ENCODE measurements at places on chromosomes 4 and X.

GRCh38 chr4:149690726-149691125, 124.9 kb downstream of the IQCM start:
- no peak for DNase-seq

GRCh38 chr4:125938541-125938940, 623.8 kb downstream of the FAT4 start:
- no peak for DNase-seq

DNA sequence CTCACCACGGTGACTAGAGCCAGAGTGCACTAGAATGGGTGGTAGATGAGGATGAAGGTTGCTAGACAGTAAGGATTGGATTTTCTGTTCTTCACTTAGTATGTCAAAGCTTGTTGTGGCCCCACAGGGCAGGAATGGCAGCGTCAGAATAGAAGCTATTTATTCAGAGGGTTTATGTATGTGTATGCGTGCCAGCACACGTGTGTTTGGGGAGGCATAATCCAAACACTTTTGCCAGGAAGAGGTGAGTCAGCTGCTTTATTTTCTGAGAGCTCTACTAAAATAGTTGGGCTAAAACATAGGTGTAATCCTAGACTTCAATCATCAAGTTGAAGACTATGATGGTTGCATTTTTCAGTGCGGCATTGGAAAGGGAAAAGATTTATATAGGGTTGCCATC, 1.2 kb upstream of the MAGEE2 start:
- no peak for DNase-seq

DNA sequence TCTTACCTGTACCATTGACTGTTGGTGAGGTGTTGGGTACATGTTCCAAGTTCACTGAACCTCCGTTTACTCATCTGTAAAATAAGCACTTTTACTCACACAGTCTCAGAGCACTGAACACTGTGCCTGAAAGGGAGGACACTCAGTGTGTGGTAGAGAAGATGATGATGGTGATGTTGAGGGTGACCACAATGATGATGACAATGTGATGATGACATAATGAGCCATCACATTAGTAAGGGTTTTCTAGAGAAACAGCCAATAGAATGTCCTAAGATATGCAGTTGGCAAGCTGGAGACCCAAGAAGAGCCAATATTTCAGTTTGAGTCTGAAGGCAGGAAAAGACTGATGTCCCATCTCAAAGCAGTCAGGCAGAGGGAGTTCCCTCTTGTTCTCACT, 315.4 kb upstream of the IGFBP7 start:
- DNase-seq: no peak

DNA sequence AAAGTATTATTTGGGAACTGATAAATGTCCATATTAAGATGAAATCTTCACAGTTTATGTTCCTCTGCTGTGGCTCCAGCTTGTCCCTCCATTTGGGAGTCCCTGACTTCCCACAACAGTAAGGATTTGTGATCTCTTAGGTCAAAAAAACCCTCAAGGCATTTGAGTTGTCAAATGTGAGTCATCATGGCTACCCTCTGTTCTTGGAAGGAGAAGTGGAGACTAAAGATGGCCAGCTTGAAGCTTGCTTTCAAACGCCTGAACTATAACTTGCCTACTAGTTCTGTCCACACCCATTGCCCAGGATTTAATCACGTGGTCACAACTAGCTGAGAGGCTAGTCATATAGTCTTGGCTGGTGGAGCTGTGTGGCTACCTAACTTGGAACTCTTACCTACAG, 107.8 kb downstream of the CCNG2 start:
- DNase-seq: no peak

- DNase-seq: no peak
Measured at GRCh38 chr4:79604152-79604551, 196.1 kb upstream of the GK2 start.

- DNase-seq: peak; percentile 35
Measured at GRCh38 chr4:89640620-89641366, 196.2 kb downstream of the SNCA start.

- no peak for DNase-seq
Measured at GRCh38 chr4:125187226-125188176, 127.3 kb upstream of the FAT4 start.

GRCh38 chr4:25925486-25926201, 11.6 kb downstream of the SMIM20 start:
- DNase-seq: peak; percentile 73

GRCh38 chr4:59341506-59341905, 1858.6 kb upstream of the ADGRL3 start:
- no peak for DNase-seq

DNA sequence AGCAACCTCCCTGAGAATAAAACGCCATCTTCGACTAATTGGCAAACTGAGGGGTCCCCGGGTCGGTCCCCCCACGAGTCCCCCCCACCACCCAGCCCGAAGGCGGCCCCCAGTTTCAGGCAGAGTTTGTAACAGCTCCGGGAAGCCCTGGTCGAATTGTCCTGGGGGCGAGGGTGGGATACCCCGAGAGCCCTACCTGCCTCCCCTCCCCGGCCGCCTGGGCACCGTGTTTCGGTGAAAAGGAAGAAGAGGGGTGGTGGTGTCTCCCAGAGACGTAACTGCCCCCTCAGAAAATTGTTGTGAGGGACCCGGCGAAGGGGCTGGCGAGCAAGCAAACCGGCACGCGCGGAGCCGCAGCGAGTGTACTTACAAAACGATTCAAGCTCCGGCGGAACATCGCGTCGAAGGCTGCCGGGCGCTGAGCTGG, 1.2 kb downstream of the ATP11C start:
- no peak for DNase-seq

GRCh38 chr4:94307231-94307871, 35.3 kb downstream of the HPGDS start:
- no peak for DNase-seq

DNA sequence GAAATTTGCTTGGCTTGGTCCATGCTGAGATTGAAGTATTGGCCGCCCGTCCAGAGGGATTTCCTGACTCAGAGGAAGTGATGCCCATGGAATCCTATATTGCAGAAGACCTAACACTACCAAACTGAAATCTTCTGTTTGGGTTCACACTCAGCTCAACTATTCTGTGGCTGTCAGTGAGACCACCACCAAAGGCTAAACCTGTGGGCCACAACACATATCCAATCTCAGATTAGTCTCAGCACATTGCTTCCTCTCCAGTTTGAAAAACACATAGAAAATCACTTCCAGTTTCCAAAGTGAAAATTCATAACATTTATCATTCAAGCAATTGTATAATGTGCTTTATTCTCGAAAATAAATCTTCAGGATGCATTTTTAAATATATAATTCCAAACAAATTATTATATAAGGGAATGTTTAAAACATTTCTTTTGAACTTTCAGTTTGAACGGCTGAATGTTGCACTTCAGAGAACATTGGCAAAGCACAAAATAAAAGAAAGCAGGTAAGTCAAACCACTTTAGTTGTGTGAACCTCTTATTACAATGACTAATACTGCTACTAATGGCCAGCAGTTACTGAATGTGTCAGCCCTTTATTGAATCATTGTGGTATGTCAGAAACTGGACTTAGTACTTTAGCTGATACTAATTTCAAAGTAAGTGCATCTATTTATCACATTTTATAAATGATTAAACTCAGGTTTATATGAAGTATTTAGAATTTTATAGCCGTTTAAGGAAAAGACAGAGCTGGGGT, 37.0 kb downstream of the GUCY1A1 start:
- no peak for DNase-seq

DNA sequence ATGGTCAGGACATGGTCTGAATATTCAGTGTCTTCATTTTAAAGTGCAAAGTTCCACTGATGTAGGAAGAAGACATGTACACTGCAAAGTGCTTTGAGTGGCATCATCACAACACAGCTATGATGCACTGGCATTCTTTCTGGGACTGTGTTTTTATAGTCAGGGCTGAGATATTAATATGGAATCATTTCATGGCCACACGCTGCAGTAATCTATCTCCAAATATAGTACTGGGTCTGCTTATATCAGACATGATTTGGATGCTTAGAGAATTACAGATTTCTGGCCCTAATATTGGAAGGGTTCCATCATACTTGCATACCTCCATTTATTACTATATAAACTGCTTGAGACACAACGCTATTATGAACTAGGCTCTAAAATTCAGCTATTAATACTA, 1170.9 kb downstream of the NLGN4X start:
- DNase-seq: no peak

GRCh38 chr4:18566970-18567799, 545.6 kb upstream of the LCORL start:
- DNase-seq: no peak

DNA sequence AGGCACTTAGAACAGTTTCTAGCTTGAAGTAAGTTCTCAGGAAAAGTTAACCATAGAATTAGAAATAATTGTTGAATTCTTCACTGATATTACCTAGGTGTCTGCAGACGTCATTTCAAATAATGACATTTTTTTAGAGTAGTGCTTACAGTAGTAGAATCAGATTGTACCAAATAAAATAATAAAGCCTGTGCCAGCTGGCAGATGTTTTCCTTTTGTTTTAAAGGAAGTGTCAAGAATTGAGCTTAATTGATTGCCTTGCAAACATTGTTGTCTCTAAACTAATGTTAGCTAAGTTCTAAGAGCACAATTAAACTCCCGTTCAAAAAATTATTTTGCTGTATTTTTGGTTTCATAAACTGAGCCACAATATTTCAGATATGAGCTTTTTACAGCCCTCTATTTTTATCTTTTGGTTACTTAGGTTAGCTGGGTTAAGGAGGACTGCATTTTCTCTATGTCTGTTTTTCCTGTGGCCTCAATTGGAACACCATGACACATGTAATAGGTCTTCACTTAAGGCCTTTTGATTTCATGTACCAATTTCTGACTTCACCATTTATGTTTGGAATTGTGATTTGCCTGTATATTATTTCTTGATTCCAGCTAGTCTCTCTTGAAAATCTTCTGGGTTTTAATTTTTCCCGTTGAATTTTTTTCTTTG, 64.2 kb downstream of the DCUN1D4 start:
- DNase-seq: no peak

- no peak for DNase-seq
Measured at GRCh38 chrX:68942104-68942503, 113.3 kb downstream of the EFNB1 start.

- no peak for DNase-seq
Measured at GRCh38 chr4:102819588-102820365, 7.6 kb downstream of the UBE2D3 start.

DNA sequence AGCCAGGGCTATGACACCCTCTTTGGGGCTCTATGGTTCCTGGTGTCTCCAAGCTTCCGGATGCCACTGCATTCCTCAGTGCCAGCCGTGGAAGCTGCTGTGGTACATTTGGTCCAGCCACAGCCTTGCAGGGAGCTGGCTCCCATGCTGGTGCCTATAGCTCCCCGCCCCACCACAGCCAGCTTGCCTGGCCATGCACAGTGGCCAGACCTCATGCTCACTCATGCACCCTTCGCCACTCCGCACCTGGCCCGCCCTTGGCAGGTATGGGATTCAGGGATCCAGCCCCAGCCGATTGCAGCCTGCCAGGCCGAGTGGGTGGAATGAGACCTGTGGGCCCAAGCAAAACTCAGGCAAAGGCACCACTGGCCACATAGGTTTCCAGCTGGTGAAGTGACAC, 354.8 kb downstream of the GRIA2 start:
- peak; percentile 67 for DNase-seq

- no peak for DNase-seq
Measured at GRCh38 chr4:98530572-98530971, 127.8 kb downstream of the TSPAN5 start.

- no peak for DNase-seq
Measured at GRCh38 chrX:109186939-109187338, 294.9 kb downstream of the GUCY2F start.

DNA sequence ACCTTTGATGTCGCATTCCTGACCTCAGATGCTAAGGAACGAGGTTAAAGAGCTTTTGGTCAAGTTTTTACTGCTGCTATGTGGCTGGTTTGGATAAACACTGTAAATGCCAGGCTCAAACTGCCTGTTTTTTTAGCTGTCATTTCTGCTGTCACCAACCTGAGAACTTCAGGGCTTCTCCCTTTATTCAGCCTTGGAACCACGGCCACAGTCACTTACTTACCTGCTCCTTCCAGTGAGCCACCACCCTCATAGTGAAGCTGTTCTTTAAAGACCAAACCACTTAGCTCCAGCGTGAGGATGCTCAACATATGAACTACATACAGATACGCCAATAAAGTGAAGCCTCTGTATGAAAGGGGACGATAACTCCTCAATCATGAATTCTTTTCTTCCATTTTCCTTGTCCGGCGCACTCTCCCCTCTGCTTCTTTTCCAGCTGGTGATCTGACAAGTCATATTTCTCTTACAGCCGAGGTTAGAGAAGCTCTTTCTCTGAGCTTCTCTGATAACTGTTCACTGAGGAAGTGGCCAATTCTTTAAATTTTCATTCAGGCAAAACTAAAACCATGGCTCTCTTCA, 152.8 kb upstream of the ANK2 start:
- no peak for DNase-seq

DNA sequence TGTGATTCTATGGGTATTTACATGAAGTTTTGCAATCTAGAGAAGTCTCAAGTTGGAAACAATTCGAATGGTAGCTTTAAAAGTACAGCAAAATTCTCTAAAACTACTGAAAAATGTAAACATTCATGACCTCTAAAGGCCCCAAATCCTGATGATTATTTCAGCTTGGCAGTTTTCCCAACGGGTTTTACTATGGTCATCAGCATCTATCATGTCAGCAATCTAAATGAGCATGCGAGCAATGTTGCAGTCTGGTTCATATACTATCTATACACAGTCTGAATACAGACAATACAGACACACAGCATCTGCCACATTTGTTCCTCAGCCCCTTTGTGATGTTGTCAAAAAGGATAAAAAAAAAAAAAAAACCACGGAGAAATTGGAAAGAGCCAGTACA, 790.3 kb upstream of the HTR2C start:
- no peak for DNase-seq

DNA sequence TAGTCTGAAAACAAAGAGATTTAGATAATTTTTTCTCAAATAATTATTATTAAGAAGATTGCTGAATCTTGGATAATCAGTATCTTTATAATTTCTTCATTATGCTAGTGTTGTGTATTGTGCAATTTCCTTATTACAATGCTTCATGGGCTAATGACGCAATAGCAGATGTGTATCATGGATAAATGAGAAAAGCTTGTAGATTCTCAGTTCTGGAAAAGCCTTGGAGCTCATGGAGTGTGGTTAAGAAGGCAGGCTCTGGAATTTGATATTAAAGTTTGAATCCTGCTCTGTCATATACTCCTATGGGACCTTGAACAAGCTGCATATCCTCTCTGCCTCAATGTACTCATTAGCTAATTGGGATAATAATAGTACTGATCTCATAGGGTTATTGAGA, 18.9 kb upstream of the CXCL8 start:
- no peak for DNase-seq

- DNase-seq: peak; percentile 84
Measured at GRCh38 chr4:8182858-8183725, 16.0 kb upstream of the SH3TC1 start.

DNA sequence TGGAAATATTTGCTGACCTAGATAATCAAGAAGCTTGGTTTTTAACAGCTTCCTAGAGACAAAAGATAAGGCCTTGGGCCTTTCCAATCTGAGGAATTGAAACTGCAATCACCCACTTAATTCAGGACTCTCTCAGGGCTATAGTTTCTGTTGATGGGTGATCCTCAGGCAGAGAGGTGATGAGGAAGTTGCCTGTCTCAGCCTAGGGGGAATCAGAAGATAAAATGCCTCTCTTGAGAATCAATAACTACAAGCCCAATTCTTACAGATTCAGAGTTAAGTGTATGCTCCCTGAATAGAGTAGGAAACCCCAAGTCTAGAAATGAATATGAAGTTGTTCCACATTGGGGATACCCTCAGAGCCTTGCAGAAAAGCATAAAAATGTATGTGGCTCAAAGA, 45.5 kb downstream of the NFKB1 start:
- no peak for DNase-seq

- DNase-seq: no peak
Measured at GRCh38 chr4:112519689-112520597, 4.0 kb upstream of the NEUROG2 start.

- DNase-seq: peak; percentile 23
Measured at GRCh38 chr4:57265831-57266582, 155.8 kb upstream of the IGFBP7 start.
